Left ventricle myocardium superior (tissue), 1 donor: ENCODE measurements at places on chromosomes 16 and 17. TPM values are rescaled to one million over a fixed set of nuclear protein-coding genes. Genes with fewer than 3 reads are reported as not detected.

DNA sequence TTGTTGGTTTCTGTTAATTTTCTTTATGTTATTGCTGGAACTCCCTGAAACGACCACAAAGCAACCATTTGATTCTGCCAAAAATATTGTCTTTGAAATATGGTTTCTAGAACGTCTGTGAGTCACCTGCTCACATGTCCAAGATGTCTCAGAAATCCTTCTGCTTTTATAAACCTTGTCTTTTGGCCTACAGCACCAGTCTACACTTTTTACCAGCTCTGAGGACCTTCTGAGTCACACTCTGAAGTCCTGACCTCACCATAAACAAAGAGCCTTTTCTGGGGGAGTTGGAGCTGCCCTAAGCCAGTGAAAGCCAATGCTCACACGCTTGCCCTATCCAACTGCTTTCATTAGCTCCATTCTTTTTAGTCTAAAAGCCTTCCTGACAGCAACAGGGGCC lies 55.5 kb downstream of the GRIN2A start:
- no peak for DNase-seq

- no peak for DNase-seq
Observed at GRCh38 chr16:48903039-48903438, 293.1 kb upstream of the N4BP1 start.

DNA sequence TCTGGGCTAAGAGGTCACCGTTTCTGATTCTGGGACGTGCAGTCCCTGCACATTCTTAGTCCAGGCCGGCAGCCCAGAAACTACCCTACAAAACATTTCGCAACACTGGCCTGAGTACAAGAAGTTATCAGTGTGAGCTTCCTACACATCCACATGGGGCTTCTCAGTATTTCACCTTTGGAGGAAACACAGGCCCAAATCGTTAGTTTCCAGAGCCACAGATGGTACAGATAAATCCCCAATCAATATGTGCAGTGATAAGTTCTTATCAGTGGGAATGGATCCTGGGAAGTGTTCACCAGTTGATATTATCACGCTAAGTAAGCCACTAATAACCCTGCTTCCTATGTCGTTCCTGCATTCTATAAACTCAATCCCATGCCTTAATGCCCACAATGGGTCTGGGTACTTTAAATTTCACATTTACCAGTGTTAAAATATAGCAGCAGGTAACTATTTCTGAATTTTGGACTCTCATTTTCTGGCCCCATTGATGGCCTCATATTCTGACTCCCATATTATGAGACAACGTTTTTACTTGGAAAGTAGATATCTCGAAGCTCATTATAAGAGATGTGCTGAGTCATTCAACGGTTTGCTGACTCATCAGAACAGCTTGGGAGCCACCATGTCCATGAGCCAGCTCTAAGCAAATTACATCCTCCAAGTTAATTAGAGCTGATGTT lies 370.2 kb upstream of the MAF start:
- peak; percentile 67 for DNase-seq

- no peak for DNase-seq
Observed at GRCh38 chr17:65324611-65325342, 187.6 kb downstream of the RGS9 start.

- no peak for DNase-seq
Observed at GRCh38 chr16:69005641-69006355, 99.7 kb upstream of the HAS3 start.

- no peak for DNase-seq
Observed at GRCh38 chr17:8287651-8288335, 677 bp upstream of the RANGRF start.

DNA sequence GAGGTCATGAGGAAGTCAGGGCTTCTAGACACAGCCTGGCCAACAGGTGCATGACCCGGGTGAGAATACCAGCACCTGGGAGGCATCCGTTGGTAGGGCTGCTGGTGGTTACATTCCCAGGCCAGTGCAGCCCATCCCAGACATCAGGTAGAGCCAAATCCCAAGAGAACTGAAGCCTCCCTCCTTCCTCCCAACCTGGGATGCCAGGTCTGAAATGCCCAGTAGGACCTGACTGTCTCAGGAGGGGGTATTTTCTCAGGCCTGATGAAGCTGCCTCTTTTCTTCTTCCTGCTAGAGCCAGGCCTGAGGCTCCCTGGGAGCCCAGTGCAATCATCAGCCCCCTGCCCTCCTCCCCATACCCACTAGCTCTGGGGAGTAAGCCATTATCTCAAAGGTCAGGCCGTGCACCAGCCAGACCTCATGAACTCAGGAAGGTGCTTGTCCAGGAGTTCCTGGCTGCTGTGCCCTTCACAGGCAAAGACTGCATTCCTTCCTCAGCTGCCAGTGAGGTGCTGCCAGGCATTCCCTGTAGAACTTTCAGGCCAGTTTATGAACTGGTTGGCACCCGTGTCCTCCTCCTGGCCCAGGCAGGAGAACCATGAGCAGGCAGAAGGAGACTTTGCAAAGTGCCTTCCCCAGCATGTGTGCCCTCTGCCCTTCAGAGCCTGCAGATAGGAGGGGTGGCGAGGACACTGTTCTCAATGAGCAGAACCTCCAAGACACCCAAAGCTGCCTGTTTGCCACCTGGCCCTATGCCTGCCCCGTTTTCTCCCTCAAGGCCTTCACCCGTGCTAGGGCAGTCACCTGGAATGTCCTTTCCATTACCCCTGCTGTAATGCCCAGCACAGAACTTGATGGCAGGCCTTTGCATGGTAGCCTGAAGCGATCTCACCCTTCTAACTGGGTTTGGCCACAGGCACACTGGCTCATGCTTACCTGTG lies 7.6 kb downstream of the TBX2 start:
- peak; percentile 15 for DNase-seq

DNA sequence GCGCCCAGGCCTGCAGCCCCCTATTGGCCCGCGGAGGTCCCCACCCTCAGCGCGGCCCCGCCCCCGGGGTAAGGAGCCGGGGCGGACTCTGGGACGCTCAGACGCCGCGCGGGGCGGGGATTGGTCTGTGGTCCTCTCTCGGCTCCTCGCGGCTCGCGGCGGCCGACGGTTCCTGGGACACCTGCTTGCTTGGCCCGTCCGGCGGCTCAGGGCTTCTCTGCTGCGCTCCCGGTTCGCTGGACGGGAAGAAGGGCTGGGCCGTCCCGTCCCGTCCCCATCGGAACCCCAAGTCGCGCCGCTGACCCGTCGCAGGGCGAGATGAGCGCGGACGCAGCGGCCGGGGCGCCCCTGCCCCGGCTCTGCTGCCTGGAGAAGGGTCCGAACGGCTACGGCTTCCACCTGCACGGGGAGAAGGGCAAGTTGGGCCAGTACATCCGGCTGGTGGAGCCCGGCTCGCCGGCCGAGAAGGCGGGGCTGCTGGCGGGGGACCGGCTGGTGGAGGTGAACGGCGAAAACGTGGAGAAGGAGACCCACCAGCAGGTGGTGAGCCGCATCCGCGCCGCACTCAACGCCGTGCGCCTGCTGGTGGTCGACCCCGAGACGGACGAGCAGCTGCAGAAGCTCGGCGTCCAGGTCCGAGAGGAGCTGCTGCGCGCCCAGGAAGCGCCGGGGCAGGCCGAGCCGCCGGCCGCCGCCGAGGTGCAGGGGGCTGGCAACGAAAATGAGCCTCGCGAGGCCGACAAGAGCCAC lies at the start of gene NHERF1:
Gene NHERF1, plus strand, starts transcription at position 100 of the 750 bp plus-strand sequence. Its CDS starts 219 bp downstream, at position 319.
- DNase-seq, result peak; percentile 98

DNA sequence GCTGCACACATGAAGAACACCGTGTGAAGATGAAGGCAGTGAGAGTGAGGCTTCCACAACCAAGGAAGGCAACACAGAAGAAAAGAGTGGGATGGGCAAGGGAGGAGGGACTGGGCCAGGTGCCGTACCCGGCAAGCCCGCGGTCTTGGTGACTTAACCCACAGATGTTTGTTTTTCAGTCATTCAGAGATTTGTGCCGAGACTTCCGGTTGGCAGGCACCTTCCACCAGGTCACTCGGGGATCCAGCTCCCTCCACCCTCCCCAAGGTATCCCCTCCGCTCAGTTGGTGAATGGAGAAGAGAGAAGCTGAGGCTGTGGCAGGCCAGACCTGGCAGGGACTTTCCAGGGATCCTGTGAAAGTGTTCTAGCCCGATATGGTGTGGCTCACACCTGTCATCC lies 4.9 kb upstream of the KREMEN2 start:
- no peak for DNase-seq

- DNase-seq, result no peak
Observed at GRCh38 chr16:73527187-73527586, 479.3 kb upstream of the ZFHX3 start.

DNA sequence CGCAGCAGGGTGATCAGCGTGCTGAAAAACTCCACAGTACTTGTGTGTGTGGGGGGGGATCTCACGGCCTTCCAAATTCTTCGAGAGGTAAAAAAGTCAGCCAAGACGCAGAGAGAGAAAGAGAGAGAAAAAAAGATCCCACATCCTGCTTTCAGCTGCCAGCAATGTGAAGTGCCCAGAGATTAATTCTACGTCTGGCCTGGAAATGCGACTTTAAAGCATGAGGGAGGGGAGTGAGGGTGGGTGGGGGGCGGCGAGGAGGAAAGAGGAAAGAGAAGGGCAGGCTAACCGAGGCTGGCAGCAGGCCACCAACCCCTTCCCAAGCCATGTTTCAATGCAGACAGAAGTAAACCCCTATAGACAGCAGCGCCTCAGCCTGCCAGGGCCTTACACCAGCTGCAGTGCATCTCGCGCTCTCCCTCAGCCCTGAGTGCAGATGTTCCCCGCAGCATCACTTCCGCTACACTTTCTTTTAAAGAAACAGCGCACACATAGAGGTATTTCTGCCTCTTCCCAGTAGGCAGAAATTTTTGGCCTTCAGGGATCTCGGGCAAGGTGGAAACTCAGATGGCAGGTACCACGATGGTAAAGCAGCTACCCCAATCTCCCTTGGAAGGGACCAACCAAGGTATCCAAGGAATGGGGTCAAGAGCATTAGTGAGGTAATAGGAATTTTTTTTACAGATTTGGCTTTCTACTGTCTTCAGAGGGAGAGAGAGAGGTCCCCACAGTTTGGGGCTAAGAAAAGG lies 87.8 kb downstream of the SMG6 start:
- DNase-seq, result peak; percentile 87

GRCh38 chr17:40499551-40500189 lies 1.8 kb downstream of the TNS4 start:
- peak; percentile 91 for DNase-seq

GRCh38 chr16:22174642-22175041 lies 12.3 kb downstream of the SDR42E2 start:
- DNase-seq, result no peak

DNA sequence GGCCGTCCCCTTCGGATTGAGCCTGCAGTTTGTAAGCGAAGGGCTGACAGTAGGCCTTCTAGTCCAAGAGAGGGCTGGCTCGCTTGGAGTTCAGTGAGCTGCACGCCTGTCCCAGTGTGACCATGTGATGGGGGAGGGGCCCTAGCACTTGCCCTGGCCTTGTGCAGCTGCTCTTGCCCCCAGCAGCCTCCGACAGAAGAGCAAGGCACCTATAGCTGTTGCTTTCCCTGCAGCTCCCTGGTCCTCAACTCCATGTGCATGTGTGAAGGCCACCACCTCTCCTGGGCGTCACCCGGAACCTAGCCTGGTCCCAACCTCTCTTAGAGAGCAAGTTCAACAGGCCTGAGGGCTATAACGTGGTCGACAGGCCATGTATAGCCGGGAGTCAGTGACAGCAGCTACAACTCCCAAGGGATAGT lies 5.6 kb downstream of the SPHK1 start:
- no peak for DNase-seq

DNA sequence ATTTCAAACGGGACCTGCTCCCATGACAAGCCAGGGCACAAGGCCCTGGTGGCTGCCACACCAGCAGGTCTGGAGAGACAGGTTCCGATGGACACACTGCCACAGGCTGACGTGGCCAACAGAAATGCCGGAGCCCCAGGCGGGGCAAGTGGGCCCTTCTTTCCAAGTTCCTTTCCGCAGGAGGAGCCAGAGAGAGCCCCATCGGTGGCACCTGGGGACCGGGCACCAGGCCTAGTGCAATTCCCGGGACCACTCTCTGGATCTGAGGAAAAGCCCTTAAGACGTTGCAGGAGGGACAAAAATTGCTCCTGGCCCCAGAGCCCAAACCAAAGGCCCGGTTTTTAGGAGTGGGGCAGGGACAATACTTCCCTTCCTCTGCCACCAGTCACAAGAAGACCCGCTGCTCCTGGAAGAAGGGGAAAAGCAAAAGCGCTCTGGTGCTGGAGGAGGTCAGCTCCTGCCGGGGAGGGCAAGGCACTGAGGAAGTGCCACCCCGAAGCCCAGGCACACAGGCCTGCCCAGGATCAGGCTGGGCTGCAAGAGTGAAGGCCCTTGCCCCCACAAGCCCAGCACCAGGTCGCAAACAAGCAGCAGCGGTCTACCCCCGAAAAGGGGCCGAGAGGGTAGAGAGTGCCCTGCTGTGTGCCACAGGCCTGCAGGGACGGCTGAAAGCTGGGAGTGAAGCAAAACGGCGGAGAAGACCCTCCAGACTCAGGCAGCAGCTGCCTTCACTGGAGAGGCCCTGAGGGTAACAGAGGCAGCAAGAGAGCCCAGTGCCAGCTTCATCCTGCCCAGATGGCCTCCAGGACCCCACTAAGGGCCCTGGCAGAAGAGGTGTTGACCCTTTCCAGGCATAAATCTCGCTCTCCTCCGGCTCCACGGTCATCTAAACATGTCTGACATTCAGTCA lies 29.1 kb downstream of the MAP1LC3B start:
- DNase-seq, result no peak

- DNase-seq, result no peak
Observed at GRCh38 chr17:45692661-45693060, 91.5 kb upstream of the CRHR1 start.

DNA sequence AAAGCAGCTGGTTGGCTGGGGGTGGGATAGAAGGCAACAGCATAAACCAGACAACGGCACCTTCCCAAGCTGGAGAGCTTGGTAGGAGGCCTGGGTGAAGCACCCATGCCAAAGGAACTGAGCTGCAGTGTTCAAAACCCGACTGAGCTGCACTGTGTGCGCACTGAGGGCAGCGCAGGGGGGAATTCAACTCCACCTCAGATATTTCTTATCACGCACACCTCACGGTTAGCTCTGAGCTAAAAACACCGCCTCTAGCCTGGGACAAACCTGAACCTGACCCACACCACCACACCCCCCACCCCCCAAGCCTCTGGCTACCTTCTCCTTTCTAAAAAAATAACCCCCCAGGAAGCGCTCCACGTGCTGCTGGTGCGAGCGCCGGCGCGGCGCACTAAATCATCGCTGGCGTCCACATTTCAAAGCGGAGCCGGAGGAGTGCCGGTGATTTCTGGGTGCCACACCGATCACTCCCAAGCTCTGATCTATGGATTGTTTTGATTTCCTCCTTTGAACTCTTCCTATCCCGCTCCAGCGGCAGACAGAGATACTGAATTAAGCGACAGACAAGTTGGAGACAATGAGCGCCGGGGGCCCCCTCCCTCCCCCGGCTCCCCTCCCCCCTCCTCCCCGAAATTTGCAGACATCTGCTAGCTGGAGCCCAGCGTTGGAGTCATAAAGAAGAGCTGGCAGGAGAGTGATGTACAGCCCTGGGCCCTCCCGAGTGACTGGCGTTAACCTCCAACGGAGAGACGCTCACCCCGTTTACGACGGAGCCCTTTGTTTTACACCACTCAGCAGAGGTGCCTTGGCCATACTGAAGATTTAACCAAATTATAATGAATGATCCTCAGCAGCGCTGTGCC lies 85.0 kb downstream of the NOG start:
- DNase-seq, result no peak

The PRSS21 gene
- not detected for total RNA-seq

The RPL19 gene
- total RNA-seq, result 992 TPM

The CLEC3A gene
- total RNA-seq, result not detected

The CCL4 gene
- total RNA-seq, result 0.74 TPM

The KRT36 gene
- total RNA-seq, result not detected

The ATF7IP2 gene
- total RNA-seq, result 50.0 TPM

The IL17C gene
- not detected for total RNA-seq

The RND2 gene
- 0.82 TPM for total RNA-seq

The PSMD7 gene
- total RNA-seq, result 129 TPM

The ACSM5 gene
- total RNA-seq, result 1.2 TPM

The KRTAP1-5 gene
- not detected for total RNA-seq

The CLDN7 gene
- 1.8 TPM for total RNA-seq
